ENCODE measurements at places on chromosomes 5 and 9.

DNA sequence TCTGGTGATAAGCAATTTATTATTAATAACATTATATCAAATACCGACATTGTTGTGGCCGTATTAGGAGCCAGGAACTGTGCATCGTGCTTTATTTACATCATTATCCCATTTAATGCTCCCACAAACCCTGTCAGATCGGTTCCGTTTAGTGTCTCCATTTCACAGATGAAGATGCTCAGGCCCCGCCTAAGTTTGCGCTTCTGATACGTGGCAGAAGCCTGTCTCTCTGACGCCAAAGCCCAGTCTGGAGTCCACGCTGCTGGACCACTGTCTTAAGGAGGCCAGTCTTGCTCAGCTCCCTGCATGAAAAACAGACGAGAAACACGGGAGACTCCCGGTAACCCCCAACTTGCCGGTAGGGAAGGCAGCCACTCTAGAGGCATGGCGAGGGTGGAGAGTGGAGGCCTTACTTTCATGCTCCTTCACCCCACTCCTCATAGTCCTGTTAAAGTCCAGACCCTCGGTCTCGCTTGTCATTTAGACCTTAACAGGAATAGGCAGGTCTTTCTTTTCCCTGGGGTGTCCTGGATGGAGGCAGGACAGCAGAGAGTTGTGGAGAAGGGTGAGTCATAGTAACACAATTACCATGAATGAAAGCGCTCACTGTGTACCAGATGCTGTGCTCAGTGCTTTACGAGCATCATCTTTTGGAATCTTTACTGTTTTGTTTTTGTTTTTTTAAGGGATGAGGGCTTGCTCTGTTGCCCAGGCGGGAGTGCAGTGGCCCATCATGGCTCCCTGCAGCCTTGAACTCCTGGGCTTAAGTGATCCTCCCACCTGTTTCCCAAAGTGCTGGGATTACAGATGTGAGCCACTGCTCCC lies 872 bp downstream of the TXNDC15 start:
- DNase-seq = no peak

DNA sequence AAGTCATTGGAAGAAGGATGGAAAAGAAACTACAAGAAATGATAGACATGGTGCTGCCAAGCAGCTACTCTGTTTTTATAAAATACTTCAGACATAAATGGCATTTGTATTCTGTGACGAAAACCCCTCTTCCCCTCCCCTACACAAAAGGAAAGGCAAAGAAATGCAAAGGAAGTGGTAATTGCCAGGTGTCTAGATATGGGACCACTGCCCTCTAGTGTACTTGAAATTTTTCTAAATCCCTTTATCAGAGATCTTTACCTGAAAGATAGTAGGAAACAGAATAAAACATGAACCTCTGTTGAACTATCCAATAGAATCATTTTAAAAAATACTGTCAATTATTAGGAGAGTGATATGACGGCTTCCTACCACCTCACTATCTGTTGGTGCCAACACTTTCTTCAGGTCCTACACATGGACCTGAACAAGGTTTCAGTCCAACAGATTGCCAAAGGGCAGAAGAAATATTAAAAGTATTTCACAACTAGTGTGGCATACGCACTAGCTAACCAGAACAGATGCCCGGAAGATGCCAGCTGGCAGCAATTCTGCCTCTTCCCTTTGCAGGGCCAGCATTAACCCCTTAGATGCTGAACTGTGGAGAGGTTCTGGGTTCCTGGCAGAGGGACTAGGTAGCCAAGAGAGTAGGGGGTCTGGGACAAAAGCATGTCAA lies 104.1 kb downstream of the TSSK1B start:
- no peak for DNase-seq

DNA sequence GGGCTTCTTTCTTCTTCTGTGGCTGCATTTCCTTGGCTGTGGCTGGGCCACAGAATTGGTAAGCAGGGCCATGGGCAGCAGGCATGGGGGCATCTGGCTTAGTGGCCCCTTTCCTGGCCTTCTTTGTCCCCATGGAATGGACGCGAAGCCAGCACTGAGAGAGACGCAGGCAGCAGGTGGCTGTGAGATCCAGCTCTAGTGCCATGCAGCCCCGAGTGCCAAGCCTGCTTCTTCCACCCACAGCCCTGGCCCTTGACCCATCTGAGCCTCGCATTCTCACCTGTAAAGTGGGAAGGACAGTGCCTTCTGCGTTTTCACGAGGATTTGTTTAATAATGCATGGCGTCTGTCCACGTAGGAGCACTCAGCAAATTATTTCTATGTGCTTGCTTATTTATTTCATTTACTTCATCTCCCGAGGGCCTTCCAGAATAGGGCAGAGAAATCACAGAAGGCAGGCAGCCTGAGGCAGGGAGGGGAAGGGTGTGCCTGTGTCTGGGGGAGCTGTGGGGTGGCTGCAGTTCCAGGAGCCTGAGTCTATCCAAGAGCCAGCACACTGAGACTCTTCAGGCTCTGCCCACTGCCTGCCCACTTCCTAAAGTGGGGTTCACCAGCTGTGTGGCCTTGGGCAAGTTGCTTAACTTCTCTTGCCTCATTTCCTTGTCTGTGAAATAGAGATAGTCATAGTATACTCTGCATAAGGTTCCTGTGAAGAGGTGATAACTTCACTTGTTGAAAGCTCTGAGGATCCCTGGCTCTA lies 55.2 kb downstream of the NTNG2 start:
- DNase-seq = no peak

DNA sequence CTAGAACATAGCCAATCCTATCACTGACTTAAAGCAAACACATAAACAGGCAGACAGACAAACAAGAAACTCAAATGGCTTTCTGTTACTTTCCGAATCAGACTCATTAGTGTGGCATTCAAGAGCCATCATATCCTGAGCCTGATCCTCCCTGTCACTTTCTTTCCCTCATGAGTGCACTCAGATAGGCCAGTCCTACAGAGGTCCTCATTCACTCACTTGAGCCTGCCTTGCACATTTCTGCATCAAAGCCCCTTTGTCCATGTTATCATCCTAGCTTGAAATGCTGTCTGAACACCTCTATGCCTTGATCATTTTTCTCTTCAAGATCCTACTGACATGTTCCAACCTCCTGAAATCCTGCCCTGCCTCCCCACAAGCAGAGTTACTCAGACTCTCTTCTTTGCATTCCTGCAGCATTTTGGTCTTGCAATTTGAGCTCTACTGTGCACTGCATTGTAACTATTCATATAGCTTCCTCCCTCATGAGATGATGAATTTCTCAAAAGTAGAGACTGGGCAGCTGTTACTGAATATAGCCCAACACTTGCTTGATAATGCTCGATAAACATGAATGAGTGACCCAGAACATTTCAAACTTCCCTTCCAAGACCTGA lies 126.9 kb downstream of the PALM2AKAP2 start:
- DNase-seq = no peak

GRCh38 chr5:140222416-140222815 lies 47.4 kb downstream of the CYSTM1 start:
- no peak for DNase-seq

DNA sequence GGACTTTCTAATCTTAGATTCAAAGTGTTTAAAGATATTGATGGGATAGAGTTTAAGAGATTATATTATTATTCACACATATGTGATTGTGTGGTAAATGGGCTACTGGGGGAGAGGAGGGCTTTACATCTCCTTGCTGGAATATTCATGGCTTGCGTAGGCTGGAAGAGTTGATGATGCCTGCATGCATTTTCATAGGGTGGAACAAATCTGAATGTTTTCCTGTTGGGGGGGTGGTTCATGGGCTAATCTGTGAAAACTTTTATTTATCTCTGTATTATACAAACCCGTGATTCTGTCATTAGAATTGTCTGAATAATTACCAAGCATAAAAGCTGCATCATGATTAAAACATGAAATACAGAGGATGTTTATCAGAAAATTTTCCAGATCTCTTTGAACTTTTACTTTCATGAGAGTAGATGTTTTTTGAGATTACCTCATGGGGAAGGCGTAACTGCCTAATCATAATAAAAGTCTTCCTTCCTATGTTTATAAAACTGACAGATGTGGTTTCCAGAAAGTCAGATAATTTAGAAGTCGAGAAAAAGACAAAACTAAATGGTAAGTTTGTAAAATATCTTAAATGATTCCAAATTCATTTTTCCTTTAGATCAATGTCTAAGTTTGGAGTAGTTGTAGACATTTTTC lies 1185.4 kb upstream of the SEMA6A start:
- DNase-seq = no peak
